ENCODE measurements at places on chromosomes 6 and 20.

GRCh38 chr20:12241065-12241464 is 323.4 kb downstream of the BTBD3 start:
- no peak for DNase-seq

GRCh38 chr6:27545271-27546046 is 72.6 kb upstream of the ZNF184 start:
- DNase-seq, result peak; percentile 80

DNA sequence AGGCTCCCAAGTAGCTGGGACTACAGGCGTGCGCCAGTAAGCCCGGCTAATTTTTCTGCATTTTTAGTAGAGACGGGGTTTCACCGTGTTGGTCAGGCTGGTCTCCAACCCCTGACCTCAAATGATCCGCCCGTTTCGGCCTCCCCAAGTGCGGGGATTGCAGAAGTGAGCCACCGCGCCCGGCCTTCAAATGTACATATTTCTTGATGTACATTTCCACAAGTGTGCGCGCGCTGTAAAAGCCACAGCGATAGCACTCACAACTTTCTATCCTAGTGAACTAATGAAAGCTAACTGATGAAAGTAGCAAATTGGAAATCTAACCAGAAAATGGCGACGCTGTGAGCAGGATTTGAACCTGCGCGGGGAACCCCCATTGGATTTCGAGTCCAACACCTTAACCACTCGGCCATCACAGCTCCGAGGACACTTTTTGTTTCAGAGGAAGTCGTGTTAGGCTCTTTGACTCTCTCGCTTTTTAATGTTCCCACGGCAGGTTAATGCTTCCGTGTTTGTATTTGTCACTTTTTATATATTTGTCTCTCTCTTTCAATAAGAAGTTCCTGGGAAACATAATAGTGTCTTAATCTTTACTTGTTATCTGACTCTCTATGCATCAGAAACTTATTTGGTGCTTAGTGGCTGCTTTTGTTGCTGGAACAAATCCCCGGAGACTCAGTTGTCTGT is 199.4 kb upstream of the ZNF184 start:
- DNase-seq, result peak; percentile 90

DNA sequence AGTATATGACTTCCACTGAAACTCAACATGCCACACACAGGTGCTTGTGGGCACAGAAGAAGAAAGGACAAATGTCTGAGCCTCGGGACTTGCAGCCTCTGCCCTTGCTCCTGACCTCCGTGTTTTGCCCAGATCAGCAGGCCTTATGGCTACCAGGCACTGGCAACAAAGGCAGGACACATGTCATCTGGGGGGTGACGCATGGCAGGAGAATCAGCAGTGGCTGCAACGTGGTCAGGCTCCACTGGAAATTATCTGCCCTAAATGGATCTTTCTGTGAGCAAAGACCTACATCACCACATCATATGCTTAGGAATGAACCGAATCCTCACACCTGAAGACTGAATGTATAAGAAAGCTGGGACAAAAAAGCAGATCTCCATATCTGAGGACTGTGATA is 78.9 kb downstream of the ELOVL5 start:
- no peak for DNase-seq

- no peak for DNase-seq
Measured at GRCh38 chr20:41352106-41352505, 11.5 kb downstream of the LPIN3 start.

DNA sequence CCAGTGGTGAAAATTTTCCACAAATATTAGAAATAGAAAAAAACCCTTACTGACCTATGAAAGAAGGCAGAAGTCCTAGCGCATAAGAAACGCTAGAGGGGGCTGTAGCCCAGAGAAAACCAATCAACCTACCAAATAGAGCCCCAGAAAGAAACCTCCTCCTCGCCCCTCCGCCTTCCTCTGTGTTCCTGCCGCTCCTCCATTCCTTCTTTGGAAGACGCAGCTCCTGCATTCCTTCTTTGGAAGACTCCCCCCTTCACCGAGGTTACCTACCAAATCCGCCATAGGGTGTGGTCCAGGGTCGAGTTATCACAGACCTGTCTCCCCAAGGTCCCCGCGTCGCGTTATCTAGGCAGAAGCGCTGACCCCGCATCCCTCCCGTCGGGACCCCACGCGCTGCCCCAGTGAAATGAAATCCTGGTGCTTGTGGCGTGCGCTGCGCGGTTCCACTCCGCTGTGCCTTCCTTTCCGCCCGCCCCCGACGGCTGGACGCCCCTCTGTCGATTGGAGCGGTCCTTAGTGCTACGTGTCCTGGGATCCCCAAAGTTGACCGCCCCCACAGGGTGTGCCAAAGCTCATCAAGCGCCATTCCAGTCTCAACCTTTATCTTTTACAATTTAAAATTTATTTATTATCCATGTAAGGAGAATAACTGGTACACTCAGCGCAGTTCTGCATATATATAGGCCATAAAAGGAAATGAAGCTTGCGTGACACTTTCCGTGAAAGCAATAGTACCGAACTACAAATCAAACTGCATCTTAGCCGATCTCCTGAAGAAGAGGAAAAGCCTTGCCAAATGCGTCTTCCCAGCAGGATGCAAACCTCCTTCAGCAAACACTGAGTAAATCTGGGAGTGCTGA is 13.0 kb downstream of the RPP21 start:
- peak; percentile 72 for DNase-seq

GRCh38 chr20:60950974-60951373 is 301.1 kb upstream of the CDH4 start:
- DNase-seq, result no peak

GRCh38 chr6:167764713-167765479 is 61.8 kb upstream of the AFDN start:
- DNase-seq, result no peak

DNA sequence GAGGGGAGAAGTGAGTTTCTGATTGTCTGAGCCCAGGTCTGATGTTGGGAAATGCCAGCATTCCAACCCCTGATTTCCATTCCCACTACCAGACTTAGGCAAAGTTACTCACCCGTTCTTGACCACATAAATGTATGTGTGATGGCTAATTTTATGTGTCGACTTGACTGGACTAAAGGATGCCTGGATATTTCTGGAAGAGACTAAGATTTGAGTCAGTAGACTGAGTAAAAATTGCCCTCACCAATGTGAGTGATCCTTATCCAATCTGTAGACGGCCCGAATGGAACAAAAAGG is 95.8 kb upstream of the TAB2 start:
- DNase-seq, result no peak

DNA sequence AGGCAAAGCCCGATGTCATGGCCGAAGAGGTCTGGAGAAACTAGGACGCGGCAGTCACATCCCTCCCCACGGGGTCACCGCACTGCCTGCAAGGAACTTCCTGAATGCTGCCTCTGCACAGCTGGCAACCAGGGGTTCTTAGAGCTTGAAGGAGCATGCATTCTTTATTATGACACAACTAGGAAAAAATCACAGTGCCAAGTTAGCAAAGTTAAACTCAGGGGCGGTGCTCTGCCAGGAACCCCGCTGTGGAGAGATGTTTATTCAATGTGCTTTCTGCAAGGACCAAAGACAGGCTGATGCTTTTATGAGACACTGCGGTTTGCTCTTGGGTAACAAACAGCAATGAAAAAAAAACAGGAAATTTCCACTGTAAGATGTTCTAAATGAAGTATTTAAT is 287.3 kb upstream of the FOXQ1 start:
- DNase-seq, result no peak

- peak; percentile 68 for DNase-seq
Measured at GRCh38 chr20:49690899-49691620, 22.6 kb downstream of the B4GALT5 start.

GRCh38 chr6:141956046-141956761 is 176.5 kb upstream of the GJE1 start:
- no peak for DNase-seq

DNA sequence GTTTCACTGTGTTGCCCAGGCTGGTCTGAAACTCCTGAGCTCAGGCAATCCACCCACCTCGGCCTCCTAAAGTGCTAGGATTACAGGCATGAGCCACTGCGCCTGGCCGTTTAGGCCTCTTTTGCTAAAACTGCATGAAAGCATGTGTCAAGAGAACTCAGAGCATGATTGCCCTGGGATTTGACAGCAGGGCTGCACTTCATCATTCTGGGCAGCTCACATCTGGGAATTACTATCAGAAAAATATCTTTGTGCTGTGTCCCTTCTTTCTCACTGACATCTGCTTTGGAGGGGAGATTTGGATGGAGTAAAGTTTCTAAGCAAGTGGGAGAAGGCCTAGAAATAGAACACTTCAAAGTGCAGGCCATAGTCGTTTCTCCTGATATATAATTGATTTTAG is 59.6 kb upstream of the EIF2S2 start:
- no peak for DNase-seq

DNA sequence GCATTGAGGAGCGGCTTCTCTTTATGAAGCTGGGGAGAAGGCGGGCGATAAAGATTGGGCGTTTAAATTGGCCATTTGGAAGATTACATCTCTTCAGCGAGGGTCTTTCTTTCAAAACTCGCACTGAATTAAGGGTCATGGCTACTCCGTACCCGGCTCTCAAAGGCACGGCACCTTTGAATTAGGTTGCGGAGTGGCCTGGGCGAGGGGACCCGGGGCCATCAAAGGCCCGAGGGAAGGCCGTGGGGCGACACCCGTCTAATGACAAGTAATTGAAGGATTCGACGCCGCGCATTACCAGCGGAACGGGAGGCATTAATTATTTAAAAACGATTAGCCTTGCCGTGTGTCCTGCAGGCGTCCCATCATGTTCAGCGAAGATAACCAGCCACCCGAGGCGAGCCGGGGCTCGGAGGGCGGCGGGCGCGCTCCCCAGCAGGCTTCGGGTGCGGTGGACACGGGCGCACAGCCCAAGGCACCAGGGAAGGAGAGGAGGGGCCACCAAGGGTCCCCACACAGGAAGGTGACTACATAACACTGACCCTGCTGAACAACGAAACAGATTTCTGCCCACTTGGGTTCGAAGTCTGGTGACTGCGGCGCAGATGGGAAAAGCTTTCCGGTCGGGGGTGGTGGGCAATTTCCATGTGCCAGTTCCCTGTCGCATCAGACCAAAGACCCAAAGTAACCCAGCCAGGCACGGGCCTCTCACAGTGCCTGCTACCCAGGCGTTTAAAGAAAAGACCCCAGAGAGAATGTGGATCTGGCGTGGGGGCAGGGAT is 7.4 kb downstream of the FOXA2 start:
- no peak for DNase-seq

DNA sequence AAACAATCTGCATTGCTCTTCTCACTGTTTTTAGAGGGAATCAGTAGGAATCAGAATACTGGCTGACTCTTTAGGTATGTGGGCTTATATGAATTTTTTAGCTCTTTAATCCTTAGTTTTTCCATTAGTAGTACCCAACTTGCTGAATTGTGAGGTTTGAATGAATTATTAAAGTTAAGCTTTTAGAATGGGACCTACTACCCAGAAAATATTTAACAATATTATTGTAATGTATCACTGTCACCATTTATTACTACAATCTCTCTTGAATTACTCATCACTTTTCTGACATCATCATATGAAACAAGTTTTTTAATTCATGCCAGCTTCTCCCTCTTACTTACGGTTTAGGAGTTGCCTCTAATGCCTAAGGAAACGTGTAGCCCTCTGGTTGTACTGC is 212.7 kb downstream of the BCKDHB start:
- DNase-seq, result no peak

- DNase-seq, result peak; percentile 44
Measured at GRCh38 chr6:32166411-32167061, 2.1 kb downstream of the EGFL8 start.

GRCh38 chr6:146598772-146599405 is at the start of gene ADGB:
Gene ADGB, plus strand, starts transcription at chr6:146598972. Its CDS starts 69 bp downstream, at chr6:146599041.
- DNase-seq, result peak; percentile 36

DNA sequence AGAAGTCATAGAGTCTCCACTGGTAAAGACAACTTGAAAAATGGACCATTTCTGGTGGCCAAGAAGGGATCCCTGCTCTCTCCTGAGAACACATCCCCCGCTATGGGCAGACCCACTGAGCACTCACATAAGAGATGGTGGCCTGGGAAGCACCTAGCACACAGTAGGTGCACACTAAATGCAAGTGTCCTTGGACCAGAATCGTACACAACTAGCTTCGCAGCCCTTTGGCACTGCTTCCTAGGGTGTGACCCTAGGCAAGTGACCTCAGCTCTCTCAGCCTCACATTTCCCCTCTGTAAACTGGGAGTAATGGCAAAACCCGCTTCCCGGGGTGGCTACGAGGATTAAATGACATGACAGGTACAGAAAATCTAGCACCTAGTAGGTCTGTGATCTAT is 35.1 kb downstream of the KCNB1 start:
- no peak for DNase-seq

- DNase-seq, result no peak
Measured at GRCh38 chr20:19981031-19981451, 36.1 kb upstream of the NAA20 start.

- DNase-seq, result peak; percentile 96
Measured at GRCh38 chr6:26223650-26224546, 136.7 kb downstream of the HFE start.

- DNase-seq, result no peak
Measured at GRCh38 chr6:63897952-63898351, 262.4 kb downstream of the PHF3 start.

DNA sequence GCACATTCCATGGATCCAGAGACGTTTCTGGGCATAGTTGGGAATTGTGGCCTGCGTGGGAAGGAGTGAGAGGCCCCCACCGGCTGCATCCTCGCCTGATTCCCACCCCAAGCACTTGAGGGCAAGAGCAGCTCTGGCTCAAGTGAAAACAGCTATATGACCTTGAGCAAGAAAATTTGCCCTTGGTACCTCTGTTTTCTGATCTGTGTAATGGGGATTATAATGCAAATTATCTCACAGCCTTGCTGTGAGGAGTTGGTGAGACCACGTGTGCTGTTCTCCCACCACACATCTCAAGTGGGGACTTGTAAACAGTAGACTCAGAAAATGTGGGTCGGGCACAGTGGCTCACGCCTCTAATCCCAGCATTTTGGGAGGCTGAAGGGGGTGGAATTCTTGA is 602 bp downstream of the TGM6 start:
- no peak for DNase-seq

DNA sequence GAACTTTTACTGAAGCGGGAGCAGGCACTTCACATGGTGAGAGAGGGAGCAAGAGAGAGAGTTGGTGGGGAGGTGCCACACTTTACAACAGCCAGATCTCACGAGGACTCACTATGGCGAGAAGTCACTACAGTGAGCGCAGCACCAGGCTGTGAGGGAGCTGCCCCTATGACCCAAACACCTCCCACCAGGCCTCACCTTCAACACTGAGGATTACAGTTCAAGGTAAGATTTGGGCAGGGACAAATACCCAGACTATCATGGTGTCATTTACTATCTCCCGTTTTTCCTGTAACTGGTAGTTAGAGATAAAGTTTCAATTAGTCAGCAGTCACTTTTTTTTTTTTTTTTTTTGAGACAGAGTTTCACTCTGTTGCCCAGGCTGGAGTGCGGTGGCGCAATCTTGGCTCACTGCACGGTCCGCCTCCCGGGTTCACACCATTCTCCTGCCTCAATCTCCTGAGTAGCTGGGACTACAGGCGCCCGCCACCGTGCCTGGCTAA is 7.8 kb downstream of the RBCK1 start:
- peak; percentile 58 for DNase-seq
